Gastroesophageal sphincter (tissue), 4 donors: ENCODE measurements at places on chromosomes 12 and 14.

DNA sequence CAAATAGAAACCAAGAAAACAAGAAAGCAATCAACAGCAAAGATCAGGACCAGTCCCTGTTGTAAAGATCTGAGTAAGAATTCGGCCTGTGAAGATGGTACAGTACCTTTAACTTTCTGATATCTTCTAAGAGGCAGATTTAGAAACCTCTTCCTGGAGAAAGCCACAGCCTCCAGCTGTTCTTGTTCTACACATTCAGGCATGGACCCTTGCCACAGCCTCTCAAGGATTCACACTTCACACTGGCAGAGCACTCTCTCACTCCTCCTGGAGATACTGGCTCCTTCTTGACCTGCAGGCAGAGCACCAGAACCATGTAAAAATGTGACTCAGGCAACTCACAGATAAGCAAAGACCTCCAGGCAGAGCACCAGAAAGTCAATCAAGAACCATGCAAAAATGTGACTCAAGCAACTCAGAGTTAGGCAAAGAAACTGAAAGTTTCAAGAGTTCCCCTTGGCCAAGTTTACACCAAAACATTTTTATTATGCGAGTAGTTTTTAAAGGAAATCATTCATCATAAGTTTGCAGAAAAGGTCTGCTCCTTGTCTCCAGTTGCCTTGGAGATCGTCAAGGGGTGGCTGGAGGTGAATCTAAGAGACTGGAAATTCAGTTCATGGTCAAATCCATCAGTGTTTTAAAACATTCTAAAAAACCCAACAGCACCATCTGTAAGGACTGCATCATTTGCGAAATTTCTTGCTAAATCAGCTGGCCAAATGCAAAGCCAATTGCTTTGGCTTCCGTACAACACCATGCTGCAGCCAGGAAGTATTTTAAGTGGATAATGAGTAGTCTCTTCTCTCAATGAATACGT, 119.3 kb upstream of the MDM1 start:
- H3K27ac ChIP-seq = peak overlapping the region; percentile 59
- peaks cover 13% of the 10 kb centered on the region for H3K4me1 ChIP-seq
- peak; percentile 65 for ATAC-seq
- no peaks in the 10 kb centered on the region for H3K36me3 ChIP-seq
- no peaks in the 10 kb centered on the region for H3K27me3 ChIP-seq

DNA sequence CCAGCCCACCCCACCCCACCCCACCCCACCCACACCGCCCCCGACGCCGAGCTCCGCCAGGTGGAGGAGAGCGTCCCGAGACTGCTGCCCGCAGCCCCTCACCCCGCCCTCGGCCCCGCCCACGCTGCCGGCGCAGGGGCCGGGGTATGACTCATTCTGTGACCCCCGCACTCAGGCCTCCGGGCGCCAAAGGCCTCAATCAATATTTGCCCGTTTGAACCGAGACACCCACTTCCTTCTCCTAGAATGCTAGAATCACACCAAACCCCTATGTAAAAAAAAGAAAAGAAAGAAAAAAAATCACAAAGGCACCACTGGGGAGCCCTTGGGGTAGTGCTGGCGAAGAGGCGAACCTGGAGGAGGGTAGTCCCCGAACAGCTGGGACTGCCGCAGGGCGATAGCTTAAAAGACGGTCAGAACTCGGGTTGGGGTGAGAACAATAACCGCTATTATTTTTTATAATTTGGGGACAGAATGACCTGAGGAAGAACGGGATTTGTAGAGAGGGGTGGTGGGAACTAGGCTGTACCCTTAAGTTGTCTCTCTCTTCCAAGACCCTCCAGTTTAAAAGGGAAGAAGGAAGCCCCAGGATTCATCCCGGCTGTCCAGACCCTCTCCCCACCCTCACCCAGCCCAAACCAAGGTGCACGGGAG, 894 bp downstream of the KRT8 start:
- H3K27ac ChIP-seq = peak overlapping the region; percentile 91
- peaks cover 29% of the 10 kb centered on the region for H3K36me3 ChIP-seq
- peak overlapping the region; percentile 66 for H3K4me3 ChIP-seq
- no peaks in the 10 kb centered on the region for H3K4me1 ChIP-seq

DNA sequence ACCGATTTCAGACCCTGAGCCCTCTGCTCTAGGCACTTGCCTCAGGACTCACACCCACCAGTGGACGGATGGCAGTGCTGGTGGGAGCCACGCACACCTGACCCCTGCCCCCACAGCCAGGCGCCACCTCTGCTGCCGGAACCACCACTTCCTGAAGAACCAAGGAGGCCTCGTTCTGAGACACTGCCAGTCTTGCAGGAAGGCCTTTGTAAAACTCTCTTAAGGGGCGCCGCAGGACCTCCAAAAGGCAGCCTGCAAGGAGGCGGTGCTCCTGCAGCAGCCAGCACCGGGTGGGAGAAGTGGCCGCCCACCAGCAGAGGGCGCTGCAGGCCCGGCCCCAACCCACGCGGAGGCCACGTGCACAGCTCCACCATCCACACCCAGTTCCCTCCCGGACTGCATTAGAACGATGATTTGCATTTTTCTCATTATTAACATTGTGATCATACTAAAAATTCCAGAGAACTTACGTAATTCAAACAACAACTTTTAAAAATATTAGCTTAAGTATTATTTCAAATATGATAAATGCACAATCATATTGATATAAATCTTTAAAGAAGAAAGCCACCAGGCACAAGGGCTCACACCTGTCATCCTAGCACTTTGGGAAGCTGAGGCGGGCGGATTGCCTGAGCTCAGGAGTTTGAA, 12.8 kb downstream of the STX2 start:
- no peak overlapping the region for H3K4me3 ChIP-seq
- no peaks in the 10 kb centered on the region for H3K4me1 ChIP-seq
- H3K36me3 ChIP-seq = peaks cover 32% of the 10 kb centered on the region
- peak overlapping the region; percentile 72 for H3K27ac ChIP-seq
- ATAC-seq = peak; percentile 86

GRCh38 chr14:105881021-105881930, 354.9 kb downstream of the TMEM121 start:
- no peak overlapping the region for H3K27ac ChIP-seq
- no peak for ATAC-seq
- H3K4me3 ChIP-seq = no peak overlapping the region
- no peaks in the 10 kb centered on the region for H3K4me1 ChIP-seq
- no peaks in the 10 kb centered on the region for H3K36me3 ChIP-seq

GRCh38 chr12:52494518-52494917, 1.5 kb upstream of the KRT6A start:
- H3K27ac ChIP-seq = no peak overlapping the region
- no peaks in the 10 kb centered on the region for H3K36me3 ChIP-seq
- no peaks in the 10 kb centered on the region for H3K4me1 ChIP-seq
- no peak overlapping the region for H3K4me3 ChIP-seq
- H3K27me3 ChIP-seq = peaks cover 10% of the 10 kb centered on the region

GRCh38 chr14:28779456-28779855, 12.9 kb downstream of the FOXG1 start:
- no peaks in the 10 kb centered on the region for H3K36me3 ChIP-seq
- no peak overlapping the region for H3K4me3 ChIP-seq
- ATAC-seq = no peak
